HCEC 1CT (cell line): ENCODE measurements at places on chromosomes 7 and 10.
A peak's percentile ranks its signal among the peaks of the same experiment; 100 is the strongest.

DNA sequence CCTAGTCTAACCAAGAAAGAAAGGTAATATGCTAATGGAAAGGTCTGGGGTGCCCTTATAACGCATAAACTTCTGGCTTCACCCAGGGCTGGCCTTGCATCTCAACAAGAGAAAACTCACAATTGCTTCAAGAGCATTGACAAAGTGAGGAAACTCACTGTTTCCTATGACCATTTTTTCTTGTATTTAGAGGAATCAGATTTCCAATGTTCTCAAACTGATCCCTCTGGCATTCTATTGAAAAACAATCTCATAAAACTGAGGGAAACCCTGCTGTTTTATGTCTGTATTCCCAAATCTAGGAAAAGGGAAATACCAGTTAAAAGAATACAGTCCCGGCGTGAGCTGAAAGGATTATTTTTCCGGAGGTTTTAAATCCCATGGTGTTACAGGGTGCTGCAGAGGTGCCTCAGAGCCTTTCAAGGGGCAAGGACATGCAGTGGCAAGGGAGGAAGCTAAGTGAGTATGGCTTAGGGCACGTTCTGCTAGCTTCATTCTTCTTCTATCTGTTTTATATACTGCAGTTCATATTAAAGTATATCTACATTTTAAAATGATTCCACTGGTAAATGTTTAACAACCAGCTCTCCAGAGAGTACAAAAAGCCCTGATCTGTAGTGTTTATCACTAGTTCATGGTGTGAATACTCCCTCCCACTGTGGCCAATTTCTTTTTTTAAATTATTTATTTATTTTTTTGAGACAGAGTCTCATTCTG is 68.7 kb downstream of the CAV1 start:
- DNase-seq: no peak

DNA sequence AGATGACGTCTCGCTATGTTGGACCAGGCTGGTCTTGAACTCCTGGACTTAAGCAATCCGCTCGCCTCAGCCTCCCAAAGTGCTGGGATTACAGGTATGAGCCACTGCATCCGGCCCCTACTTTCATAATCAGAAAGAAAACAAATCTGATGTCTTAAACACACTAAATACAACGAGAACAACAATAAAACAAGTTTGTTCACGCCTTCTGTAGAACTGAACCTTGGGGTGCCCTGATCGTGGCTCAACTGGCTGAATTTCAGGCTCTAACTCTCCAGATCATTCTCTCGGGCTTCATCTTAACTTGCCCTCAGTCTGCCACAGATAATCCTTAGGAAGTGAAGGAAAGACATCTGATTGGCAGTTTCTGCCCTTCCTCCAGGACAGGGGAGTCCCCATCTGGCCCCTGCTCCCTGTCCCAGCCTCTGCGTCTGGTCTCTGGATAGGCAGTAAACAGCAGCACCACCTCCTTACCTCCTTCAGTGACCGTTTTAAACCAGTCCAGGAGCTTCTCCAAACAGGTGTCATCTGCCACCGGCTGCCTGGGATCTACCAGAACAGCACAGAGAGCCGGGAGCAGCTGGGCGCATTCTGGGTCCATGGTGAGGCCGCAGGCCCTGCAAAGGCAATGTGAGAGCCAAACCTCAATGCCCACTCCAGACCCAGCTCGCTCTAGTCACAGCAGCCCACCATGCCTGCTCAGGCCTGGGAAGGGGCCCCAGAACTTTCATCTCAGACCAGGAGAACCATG is 1.3 kb downstream of the BRAT1 start:
- DNase-seq: no peak

GRCh38 chr10:44780426-44780825 is 130.7 kb upstream of the TMEM72 start:
- DNase-seq: no peak

GRCh38 chr7:100568896-100569844 is 4.5 kb downstream of the SAP25 start:
- peak; percentile 29 for DNase-seq

DNA sequence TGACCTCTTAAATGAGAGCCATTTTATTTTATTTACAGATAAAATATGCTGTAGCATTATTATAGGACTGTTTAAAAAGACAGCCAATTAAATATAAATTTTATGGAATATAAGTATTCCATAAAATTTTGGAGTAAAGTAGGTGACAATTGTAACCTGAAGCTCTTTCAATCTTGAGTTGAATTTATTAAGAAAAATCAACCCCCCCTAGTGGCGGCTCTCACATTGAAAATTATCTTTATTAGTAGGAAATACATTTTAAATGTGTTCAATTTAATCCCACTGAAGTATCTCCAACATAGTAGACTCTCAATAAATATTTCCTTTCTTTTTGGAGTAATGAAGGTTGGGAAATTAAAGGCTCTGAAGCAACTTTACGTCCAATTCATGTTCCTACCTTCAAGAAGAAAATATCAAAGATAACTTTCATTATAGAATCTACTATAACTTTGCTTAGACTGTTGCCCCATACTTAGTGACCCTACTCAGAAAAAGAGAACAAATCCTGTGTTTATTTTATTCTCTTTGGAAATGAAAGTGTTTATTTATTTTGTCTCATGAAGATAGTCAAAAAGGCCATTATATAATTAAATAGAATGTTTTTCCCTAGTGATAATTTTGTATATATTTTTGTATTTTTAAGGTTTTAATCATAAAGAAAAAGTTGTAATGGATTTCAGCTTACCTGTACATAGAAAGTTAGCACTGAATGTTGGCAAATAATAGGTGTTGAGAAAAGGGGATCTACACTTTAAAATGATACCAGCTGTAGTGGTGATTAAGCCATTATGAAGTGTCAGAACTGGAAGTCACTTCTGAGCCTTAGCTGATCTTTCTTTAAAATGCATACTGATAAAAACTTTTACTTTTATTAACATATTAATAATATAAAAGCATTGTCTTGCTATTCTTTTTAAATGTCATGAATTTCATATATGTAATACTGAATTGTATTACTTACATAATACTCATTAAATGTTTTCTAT is 3.3 kb downstream of the AHR start:
- DNase-seq: peak; percentile 50

- DNase-seq: no peak
These were observed 34.2 kb downstream of the BICC1 start for GRCh38 chr10:58546722-58547445.

- DNase-seq: no peak
These were observed 35.0 kb upstream of the ADCYAP1R1 start for GRCh38 chr7:31017032-31017675.

DNA sequence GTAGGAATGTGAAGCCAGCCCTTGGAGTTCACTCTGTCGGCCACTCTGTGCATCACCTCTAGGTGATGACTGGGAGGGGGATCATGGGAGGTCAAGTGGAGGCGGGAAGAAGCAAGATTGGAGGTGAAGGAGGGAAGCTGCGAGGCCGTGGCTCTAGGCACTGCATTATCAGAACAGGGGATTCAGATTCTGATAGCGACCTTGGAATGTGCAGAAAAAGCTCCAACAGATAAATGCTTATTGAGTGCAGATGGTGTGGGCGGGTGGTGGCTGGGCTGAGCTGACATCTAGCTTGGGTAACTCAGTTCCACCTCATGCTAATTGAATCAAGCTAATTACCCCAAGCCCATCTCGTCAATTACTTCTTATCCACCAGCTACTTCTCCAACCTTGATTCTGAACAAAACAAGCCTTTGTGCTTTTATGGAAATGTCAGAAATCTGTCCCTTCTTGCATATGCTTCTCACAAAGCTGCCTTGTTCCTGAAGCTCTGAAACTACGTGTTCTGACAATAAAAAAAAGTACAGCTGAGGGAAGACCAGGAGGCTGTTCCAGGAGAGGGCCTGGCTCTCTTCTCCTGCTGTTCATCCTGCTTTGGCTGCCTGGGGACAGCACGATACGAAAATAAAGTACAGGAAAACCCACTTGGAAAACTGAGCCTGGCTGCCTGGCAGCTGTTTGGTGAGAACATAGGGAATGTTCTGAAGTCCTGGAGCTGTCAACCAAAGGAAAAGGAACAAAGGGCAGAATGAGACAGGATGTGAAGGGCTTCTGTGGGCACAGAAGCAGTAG is 27.5 kb downstream of the STRA8 start:
- no peak for DNase-seq

- DNase-seq: no peak
These were observed 438.0 kb downstream of the CNTNAP2 start for GRCh38 chr7:146554556-146554955.

- DNase-seq: no peak
These were observed 12.0 kb upstream of the FMC1 start for GRCh38 chr7:139329119-139329518.

GRCh38 chr7:4307316-4308204 is 374.5 kb upstream of the FOXK1 start:
- no peak for DNase-seq

DNA sequence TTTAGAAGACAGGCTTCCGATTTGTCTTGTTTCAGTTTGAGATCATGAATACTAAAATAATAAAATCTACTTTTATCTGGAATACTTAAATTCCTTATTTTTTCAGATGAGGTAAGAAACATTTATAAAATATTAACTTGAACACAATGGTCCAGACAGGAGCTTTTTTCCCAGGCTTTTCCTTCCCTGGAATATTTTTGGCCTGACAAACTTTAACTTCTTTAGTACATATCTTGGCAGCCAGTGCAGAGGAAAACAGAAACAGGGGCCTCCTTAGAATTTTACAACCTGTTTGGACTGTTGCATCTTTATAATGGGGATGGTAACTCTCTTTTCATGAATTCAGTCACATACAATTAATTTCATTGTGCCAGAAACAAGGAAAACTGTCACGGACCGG is 41.4 kb downstream of the NRP1 start:
- DNase-seq: no peak
